ENCODE measurements at places on chromosomes 1 and 21.

- no peak for DNase-seq
Observed at GRCh38 chr1:32858791-32859190, 11.9 kb downstream of the FNDC5 start.

DNA sequence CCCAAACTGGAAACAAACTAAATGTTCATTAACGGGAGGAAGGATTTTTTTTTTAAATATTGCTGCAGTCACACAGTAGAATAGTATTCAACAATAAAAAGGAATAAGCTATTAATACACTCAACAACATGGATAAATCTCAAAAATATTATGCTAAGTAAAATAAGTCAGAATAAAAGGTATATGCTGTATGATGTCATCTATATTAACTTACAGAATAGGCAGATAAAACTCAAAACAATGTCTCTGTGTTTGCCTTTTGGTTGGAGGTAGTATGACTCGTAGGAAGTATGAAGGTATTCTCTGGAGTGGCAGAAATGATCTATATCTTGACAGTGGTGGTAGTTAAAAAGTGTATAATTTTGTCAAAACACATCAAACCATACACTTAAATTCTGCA lies 6.1 kb upstream of the ST6GALNAC5 start:
- no peak for DNase-seq

GRCh38 chr21:18655931-18656330 lies 252.3 kb upstream of the TMPRSS15 start:
- no peak for DNase-seq

- no peak for DNase-seq
Observed at GRCh38 chr1:29398431-29398830, 162.1 kb downstream of the PTPRU start.

- DNase-seq, result peak; percentile 63
Observed at GRCh38 chr1:154557939-154558719, at the start of gene UBE2Q1. UBE2Q1 (minus strand) TSS chr1:154558662; CDS start chr1:154558553, 109 bp downstream.

DNA sequence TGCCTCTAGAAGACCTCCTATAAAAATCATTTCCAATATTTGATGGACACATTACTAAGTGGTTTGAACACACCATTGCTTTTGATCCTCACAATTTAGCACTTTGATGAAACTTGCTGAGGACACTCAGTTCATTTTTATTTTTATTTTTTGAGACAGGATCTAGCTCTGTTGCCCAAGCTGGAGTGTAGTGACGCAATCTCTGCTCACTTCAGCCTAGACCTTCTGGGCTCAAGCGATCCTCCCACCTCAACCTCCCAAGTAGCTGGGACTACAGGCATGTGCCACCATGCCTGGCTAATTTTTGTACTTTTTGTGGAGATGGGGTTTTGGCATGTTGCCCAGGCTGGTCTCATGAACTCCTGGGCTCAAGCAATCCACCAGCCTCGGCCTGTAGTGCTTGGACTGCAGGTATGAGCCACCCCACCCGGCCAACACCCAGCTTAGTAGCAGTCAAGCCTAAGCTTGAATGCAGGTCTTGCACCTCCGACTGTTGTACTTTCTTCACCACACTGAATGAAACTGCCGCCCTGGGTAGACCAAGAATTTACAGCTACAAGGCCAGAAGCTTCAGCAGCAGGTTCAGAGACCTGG lies 24.8 kb upstream of the ATP2B4 start:
- DNase-seq, result no peak

DNA sequence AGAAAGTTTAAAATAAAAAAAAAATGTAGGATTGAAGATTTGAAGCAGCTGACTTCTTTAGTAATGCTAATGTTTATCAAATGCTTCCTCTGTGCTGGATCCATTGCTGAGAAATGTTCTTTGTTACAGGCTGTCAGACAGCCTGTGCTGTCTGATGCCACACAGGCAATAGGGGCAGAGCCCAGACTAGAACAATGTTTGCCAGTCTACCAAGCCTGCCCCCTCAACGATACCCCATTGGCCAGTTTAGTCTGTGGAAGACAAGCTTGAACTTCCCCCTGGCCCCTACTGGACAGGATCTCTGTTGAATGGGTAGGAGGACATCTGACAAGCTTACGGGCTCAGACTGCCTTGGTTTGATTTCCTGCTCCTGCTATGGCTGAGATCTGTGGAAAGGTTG lies 79.4 kb downstream of the PAPPA2 start:
- DNase-seq, result no peak

GRCh38 chr1:43271186-43272118 lies 1.7 kb downstream of the TMEM125 start:
- no peak for DNase-seq

DNA sequence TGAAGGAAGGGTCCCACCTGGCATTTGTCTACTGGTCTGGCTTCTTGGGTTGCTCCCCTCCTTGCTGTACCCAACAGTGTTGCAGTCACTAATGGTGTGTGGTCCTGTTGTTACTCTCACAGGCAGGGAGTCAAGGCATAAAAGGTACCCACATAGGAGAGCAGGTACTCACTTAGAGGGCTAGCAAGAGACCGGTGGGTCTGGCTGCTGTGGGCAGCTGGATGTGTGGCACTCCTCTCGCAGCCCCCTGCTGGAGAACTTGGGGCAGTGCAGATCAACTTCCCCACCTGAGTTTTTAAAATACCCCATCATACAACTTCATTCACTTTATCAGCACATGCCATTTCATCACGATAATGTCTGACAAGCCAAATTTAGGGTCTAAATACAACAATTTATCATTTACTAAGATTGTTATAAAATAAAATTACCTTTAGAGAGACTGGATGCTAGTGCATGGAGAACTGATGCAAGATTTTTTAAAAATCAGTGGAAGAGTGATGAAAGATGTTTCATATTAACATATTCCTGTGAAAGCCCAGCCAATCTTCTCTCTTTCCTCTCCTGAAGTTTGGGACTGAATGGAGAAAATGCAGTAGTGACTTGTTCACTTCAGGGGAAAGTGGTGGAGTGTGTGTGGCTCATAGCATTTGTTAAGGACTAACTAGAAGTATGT lies 42.8 kb downstream of the ACP6 start:
- DNase-seq, result no peak

GRCh38 chr1:159444511-159444910 lies 5.0 kb downstream of the OR10J1 start:
- no peak for DNase-seq

GRCh38 chr1:218351391-218352074 lies 6.4 kb downstream of the TGFB2 start:
- DNase-seq, result peak; percentile 52

GRCh38 chr1:244409701-244410100 lies 42.0 kb downstream of the ADSS2 start:
- DNase-seq, result no peak

GRCh38 chr1:5991381-5992025 lies 722 bp downstream of the NPHP4 start:
- peak; percentile 65 for DNase-seq
